Pancreas (tissue), 10 donors: ENCODE measurements at places on chromosomes 16 and 17.

DNA sequence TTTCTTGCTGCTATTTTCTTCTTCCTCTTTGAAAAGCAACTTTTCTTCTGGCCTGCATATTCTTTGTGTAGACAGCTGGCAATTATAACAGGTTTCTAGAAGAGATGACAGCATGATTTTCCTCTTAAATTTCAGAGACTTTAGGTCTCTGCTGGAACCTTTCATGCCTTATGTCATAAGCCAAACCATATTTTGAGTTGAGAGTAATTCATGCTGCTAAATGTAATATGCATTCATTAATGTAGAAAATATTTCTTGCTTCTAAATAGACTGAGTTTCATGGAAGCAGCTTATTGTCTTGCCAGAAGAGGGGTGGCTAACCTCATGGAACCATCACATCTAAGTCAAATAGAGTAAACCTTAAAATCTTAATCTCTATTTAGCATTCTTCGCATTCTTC is 25.9 kb upstream of the ABCA9 start:
- DNase-seq: no peak

GRCh38 chr17:72416054-72416675 is 295.3 kb downstream of the SOX9 start:
- DNase-seq: no peak

DNA sequence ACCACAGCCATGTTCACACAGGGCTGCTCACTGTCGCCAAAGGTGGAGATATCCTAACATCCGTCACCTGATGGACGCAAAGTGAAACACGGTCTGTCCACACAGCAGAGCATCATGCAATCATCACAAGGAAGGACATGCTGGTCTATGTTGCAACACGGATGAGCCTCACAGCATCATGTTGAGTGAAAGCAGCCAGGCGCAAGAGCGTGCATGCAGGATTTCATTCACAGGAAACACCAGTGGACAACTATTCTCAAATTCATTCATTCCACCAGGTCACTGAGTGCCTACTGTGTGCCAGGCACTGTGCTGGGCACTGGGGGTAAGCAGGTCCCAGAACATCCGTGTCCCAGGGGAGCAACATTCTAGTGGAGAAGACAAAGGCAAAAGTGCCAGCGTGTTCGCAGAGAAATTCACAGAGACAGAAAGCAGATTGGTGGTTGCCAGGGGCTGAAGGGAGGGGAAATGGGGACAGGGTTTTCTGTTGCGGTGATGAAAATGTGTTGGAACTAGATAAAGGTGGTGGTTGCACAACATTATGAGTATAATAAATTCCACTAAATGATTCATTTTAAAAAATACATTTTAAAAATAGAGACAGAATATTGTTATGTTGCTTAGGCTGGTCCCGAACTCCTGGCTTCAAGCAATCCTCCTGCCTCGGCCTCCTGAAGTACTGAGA is 22.7 kb upstream of the KCNJ12 start:
- DNase-seq: no peak

DNA sequence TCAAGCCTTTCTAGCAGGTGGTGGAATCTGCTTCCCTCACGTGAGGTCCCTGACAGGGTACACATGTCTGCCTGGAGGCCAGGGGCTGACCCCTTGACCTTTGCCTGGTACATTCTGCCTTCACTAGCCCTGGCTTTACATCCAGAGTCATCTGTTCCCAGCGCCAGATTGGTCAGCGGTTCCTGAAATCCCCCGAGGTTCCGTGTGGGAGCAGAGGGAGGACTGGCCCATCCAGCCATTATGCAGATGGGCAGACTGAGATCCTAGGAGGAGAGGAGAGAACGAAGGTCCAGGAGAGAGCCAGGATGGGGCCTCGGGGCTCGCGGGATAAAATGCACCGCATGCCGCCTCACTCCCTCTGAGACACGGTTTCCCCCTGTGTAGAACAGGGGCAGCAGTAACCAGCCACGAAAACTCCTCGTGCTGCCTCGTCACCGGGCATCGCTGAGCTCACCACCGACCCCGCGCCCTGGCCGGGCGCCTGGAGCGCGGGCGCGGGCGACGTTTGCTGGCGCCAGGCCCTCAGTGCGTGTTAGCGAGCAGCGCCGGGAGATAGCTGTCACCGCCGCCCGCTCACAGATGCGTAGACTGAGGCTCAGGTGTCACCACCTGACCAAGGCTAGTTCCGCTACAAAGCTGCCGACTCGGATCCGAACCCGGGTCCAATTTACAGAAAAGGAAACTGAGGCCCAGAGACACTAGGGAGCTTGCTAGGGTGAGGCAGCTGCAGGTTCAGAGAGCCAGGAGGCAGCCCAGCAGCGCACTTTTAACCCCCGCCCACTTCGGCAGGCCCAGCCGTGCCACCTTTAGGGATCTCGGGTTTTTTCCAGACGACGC is 811 bp upstream of the MAP2K3 start:
- no peak for DNase-seq

GRCh38 chr16:59259074-59259949 is 525.2 kb upstream of the GOT2 start:
- DNase-seq: no peak

GRCh38 chr16:64047878-64048277 is 1074.0 kb downstream of the CDH11 start:
- DNase-seq: no peak

GRCh38 chr17:31789707-31790505 is 69.1 kb downstream of the COPRS start:
- DNase-seq: no peak

GRCh38 chr17:1673041-1673785 is 11.5 kb downstream of the PRPF8 start:
- no peak for DNase-seq

DNA sequence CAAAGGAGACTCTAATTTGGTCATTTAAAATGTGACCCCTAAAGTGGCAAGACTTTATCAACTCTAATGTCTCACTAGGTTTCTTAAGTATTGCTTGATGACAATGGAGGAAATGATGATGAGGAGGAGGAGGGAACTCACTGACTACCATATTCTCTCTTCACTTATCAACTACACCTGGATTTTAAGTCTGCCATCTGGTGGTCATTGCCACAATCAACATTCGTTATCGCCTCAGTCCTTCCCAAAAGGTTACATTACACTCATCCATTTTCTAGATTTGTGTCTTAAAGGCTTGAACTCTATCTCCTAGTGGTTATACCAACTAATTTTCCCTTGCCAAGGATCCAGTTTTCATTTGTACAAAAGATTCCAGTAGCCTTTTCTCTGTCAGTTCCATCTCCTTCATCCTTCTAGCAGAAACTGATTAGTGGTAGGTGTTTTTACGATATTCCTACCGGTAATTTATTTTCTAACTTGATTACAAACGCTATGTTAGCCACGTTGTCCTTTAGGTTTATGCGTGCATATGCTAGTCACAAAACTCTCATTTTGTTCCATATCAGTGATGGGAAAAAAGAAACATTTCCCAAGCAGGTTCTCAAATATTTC is 114.6 kb upstream of the NOG start:
- DNase-seq: no peak

GRCh38 chr17:20218272-20218671 is 209.1 kb downstream of the SPECC1 start:
- no peak for DNase-seq

DNA sequence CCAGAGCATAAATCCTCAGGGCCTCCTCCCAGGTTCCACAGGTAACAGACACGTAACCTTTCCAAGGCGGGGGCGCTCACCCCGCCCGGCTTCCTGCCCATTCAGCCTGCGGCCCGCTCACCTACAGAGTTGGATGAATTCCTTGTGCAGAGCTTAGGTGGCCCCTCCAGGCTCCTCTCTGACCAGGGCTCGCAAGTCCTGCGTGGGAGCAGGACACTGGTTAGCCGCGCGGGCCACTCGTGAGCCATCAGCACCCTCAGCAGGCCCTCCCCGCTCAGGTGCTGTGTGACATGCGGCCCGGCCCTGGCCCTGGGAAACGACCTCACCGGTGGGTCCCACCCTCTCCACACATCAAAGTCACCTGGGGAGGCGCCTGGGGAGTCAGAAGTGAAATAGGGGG is 528 bp downstream of the TERB1 start:
- DNase-seq: no peak

- DNase-seq: no peak
These were observed 8.9 kb downstream of the CHAD start for GRCh38 chr17:50459756-50460155.

GRCh38 chr16:28610595-28611191 is 849 bp upstream of the SULT1A1 start:
- DNase-seq: no peak

DNA sequence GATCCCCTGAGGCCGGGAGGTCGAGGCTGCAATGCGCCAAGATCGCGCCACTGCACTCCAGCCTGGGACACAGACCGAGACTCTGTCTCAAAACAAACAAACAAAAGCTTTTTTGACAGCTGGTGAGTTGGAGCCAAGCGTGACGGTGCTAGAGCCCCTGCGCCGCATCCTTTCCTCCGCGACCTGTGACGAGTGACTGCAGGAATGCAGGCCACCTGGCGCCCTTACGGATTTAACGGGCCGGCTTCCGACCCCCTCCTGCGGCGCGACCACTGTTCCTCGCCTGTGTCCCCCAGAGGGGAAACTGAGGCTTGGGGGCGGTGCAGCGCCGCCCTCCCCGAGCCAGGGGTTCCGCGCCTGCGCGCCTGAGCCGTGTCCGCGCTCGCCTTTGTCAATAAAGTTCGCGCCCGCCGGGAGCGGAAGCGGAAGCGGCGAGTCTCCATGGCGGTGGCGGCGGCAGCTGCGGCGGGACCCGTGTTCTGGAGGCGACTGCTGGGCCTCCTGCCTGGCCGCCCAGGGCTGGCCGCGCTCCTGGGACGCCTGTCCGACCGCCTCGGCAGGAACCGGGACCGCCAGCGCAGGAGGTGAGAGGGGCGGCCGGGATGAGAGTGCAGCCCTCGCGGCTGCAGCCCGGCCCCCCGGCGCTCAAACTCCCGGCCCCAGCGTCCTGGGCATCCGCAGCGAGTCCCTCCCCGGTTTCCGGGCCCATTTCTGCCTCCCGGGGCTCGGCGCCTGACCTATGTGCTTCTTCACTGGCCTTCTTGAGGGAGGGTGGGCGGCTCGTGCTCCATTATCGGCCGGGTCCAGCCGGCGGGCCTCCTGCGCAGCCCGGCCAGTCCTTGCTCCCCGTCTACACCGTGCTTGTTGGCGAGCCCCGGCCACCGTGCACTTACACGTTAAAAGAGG is at the start of gene PGS1:
PGS1 (plus strand) TSS at position 425 of the 906 bp plus-strand sequence; CDS start at position 442, 17 bp downstream.
- DNase-seq: peak; percentile 75

DNA sequence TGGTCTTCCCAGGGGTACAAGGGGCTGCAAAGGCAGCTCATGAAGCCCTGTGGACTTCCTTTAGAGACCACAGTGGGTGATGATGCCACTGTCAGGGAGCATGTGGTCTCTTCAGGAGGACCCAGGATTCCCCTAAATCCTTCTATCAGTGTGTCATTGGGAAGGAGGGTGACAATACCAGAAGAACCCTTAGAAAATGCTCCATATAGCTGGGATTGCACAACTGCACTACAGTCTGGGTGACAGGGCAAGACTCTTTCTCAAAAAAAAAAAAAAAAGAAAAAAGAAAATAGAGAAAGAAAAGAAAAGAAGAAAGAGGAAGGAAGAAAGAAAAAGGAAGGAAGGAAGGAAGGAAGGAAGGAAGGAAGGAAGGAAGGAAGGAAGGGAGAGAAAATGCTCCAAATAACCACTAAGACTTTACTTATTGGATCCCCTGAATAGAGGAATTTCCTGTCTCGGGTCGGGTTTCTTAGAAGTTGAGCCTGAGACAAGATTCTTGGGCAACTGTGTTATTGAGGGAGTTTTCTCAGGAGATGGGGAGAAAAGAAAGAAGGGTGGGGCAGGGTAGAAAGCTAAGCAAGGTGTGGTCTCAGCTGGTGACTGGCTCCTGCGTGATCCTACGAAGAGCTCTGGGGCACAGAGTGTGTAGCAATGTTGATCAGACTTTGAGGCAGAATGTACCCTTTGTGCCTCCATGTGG is 83.1 kb upstream of the DNAH9 start:
- DNase-seq: no peak

DNA sequence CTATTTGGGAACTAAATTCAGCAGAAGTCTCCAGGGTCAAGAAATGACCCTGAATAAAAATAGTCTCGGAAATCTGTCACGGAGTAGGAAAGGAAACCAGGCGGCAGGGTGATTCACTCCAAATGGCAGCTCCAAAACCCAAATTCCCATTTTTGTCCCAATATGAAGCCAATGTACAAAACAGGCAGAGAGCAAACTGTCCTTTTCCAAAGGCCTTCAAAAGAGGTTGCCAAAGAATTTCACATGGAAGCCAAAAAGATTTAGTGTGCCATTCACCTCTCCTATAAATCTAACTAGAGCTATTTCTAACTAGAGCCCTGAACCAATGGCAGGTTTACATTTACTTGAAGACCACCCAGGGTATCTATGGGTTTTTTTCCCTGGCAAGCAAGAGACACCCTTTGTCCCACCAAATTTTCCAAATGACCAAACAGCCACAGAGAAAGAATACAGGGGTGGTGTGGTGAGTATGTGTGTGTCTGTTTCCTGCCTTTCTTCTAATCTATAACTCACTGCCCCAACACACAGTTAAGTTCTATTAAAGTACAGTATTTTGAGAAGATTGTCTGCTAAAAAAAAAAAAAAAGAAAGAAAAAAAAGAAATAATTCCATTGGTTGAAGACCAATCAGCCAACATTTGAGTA is 6.8 kb downstream of the MYO1D start:
- DNase-seq: no peak

DNA sequence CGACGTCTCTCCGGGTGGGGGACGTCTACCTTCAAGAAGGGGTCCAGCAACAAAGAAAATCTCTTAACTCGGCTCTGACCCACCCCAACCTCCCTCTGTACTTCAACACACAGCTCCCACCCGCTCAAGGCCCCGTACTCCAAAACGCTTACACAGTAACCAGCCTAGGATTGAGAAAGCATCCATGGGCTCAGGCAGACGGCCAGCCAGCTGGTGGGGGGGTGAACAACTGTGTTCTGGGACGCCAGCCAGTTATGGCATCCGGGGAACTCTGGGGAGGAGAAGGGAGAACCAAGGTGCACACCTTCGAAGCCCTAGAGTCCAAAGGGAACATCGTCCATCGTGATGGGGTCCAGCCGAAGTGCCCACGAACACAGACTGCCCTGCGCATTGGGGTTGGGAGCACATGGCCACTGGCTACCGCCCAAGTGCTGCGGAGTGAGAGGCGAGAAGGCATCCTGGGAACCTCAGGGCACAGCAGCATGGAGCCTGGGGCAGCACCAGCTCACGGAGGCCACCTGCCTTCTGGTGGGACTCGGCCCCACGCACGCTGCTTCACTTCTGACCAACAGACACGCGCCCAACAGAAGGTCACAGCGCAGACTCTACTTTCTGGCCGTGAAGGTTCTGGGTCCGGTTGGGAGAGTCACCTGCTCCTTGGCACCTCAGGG is 14.3 kb downstream of the SLC16A3 start:
- peak; percentile 86 for DNase-seq
